ENCODE measurements at places on chromosomes 16 and 17.

DNA sequence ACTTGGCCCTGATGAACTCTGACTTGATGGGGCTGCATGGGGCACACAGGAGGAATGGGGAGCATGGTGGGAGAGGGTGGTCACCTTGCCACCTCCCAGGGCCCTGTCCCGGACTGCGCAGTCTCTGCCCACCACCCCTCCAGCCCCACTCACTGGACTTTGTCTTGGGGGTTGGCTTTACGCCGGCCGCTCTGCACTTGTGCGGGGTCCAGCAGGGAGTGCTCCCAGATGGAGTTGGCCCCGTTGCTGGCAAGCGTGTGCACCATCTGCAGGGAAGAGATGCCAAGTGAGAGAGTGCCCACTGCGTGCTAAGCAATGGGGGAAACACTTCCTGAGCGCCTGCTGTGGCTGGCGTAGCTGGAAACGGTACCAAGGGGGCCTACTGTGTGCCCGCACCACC, 6.7 kb downstream of the GIT1 start:
- DNase-seq = no peak

- DNase-seq = peak; percentile 62
Observed at GRCh38 chr16:10961231-10961630, 16.9 kb downstream of the CLEC16A start.

DNA sequence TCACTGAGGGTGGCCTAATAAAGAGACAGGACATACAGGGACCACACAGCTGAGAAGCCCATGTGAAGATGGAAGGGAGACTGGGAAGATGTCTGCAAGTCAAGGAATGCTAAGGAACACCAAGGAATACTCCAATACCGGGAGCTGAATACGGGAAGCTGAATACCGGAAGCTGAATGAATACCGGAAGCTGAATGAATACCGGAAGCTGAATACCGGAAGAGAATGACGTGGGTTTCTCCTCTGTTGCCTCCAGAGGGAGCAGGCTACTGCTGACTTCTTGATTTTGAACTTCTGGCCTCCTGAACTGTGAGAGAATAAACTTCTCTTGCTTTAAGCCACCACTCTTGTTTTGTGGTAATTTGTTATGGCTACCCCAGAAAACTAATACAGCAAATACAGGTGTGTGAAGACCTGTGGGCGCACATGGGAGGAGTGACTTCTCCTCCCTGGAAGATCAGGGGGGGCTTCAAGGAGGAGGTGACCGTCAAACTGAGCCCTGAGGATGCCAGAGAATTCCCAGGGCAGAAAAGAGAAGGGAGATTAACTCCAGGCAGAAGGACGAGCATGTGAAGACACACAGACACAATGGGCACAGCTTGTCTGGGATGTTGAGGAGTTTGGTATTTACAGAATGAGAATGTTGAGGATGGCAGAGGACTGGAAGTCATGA, 259.9 kb downstream of the IRF8 start:
- no peak for DNase-seq

GRCh38 chr16:84834403-84834772, 14.6 kb downstream of the CRISPLD2 start:
- no peak for DNase-seq

DNA sequence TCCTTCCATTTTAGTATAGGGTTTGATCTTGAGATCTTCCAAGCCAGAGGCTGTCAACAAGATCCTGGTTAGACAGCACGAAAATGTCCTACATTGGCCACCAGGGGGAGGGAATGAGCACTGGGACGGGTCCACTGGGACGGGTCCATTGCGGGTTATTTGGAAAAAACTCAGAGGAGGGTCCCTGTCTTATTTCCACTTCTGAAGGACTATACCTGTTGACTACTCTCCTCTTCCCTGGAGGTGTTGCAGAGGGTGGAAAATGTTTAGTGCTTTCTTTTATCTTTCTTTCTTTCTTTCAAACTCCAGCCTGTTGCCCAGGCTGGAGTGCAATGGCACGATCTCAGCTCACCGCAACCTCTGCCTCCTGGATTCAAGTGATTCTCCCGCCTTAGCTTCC, 2.5 kb downstream of the TTLL6 start:
- DNase-seq = no peak

DNA sequence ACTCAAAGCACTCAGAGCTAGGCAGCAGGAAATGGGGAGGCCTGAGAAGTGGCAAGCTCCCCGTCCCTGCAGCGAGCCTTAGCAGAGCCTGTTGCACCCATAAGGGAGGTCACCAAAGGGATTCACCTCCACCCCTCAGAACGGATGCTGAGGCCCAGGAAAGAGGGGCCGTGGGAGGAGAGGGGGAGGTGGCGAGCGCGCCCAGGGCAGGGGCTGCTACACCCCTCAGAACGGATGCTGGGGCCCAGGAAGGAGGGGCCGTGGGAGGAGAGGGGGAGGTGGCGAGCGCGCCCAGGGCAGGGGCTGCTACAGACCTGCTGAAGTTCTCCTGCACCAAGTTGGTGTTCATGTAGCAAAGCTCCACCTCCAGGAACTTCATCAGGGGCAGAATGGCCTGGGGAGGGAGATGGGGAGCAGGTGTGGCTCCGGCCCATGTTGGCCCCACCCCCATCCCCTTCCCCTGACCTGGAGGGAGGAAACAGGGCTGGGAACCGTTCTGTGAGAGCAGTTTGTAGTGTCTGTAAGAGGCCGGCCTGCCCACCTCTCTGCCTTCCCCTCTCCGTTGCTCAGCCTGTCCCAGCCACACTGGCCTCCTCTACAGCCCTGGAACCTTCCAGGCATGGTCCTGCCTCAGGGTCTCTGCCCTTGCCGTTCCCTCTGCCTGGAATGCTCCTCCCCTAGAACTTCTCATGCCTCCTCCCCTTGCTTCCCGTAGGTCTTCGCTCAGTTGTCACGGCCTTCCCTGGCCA, 11.4 kb downstream of the UNC13D start:
- no peak for DNase-seq

GRCh38 chr16:87823181-87823929, 46.0 kb downstream of the SLC7A5 start:
- no peak for DNase-seq

- no peak for DNase-seq
Observed at GRCh38 chr17:73284906-73285602, 23.4 kb upstream of the CPSF4L start.

DNA sequence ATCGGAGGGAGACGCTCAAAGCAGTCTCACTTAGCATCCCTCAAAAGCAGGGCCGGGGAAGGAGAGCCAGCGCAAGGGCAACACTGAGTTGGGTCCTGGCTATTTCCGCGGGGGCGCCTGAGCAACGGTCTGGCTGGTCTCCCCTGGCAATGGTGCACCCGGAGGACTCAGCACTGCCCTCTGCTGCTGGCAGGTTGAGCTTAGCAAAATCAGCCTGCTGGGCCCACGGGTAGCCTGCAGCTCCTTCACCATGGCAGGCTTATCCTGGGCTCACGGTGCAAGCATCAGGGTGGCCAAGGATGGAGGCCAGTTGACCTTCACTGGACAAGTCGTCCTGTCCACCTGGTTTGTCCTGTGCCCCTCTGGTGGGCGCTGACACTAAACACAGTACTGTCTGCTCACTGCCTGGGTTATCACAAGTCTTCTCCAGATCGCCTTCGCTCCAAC, 14.4 kb upstream of the ALDH3A1 start:
- DNase-seq = no peak

GRCh38 chr16:86880316-86881117, 302.2 kb downstream of the FOXL1 start:
- no peak for DNase-seq

Measured in GM04503 (cell line).